ENCODE measurements at places on chromosomes 3 and 15. TPM values are rescaled to one million over a fixed set of nuclear protein-coding genes. Genes with fewer than 3 reads are reported as not detected.

- no peak for DNase-seq
These were observed 286.4 kb downstream of the UBE2E2 start for GRCh38 chr3:23489300-23490158.

DNA sequence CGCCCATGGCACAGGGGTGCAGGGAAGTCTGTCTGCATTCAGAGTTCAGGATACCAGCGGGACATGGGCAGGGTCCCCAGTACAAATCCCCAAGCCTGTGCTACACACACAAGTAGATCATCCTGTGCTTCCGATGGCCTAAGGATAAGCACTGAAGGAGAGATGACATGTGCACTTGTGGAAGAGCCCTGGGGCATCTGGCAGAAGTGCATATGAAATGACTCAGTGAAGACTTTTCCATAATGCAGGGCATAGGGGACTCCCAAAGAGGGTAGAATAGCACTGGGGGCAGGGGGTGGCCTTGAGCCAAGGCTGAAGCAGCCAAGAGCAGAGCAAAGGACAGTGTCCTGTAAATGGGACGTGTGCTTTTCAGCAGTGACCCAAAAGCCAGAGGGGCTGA, 22.9 kb downstream of the ADAMTS17 start:
- DNase-seq: no peak

DNA sequence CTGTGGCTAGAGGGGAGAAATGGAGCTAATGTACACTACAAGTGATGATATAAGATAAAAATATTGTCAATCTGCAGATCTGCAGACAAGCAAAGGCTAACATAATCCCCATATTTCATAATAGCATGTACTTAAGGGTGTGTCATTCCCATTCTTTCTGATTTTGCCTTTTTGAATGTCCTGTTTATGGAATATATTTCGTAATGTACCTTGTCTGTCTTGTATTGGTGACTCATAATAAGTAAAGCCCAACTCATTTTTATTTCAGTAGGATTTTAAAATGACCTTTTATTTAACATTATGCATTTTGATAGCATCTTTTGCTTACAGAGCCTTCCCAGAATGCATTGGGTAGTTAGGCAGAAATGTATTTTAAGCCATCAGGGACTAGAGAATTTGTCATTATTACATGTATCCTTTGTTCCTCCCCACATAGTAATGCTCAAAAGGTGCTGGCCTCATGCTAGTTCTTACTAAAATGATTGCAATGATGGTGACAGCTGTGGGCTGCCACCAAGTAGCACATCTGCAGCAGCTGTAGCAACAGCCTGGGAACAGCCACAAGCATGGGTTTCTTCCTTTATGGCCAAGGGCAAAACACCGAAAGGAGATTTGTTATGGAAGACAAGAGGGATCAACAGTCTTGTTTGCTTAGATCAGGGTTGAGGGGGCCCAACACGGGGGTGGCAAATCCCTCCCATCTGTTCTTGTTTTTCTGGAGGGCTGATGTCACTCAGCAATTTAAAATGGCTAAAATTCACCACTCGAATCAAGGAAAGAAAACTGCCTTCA, 188.5 kb downstream of the CADPS start:
- DNase-seq: no peak

RSRC1 gene
- total RNA-seq: 44.3 TPM

DNA sequence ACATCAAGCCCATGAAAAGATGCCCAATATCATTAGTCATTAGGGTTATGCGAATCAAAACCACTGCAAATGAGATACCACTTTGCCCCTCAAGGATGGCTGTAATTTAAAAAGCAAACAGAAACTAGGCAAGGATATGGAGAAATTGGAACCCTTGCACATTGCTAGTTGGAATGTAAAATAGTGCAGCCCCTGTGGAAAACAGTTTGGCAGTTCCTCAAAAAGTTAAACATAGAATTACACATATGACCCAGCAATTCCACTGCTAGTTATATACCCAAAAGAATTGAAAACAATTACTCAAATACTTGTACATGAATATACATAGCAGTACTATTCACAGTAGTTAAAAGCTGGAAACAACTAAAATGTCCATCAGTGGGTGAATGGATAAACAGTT, 186.8 kb upstream of the CGNL1 start:
- DNase-seq: no peak

DNA sequence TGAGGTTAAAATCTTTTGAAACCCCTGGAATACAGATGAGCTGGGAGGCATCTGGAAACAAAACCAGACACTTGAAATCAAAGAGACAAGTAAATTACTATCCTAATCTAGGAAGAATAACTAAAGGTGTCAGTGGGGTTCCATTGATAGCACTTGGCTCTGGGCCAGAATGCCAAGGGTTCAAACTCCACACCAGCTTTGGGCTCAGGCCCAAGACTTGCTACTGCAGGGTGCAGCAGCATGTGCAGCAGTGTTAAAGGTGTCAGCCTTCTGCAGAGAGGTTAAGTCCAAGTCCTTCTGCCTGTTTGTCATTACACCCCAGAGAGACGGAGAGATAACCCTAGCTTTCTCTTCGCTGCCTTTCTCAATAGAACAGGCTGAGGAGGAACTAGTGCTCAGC, 273.9 kb downstream of the TIGIT start:
- DNase-seq: no peak

DNA sequence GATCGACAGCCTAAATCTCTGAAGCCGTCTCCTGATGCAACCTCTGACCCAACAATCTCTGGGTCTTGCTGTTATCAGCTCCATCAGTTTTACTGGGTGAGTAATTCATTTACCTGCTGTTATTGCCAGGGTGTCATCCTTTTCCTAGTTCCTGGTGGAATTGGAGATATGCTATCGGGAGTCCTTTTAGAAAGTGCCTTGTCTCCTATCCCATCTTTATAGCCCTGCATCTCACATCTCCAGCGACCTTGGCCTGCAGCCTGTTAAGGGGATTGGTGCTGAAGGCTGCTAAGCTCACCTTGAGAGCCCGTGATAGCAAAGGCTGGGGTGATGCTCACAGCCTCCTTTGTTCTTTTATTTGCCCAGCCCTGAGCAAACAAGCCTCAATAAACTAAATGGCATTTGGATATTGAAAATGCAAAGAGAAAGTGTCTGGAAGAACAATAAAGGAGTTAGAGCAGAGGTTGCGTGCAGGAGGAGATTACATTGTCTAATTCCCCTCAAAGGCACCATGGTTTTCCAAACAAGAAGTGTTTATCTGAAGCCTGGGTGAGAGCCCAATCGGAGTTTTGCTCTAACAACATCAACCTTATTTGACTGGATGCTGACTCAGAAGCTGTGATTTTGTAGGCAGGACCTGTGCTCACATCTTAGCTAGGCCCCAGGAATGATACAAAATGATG, 101.8 kb downstream of the RPLP1 start:
- no peak for DNase-seq

DNA sequence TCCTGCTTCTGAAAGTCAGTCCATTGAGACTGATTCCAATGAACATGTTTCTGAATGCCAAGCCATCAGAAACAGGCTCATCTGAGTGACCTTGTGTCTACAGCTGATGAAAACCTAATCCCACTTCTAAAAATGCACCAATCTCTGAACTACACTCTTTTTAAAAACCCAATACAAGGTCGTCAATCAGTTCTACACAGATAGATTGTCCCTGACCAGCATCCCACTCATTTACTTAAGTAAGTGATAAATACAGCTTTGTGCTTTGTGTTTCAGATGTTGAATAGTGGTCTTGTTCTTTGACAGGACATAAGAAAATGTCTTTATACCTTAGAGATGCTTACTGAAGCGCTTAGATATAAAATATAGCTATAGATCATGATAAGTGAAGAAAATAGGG, 20.2 kb upstream of the SCG3 start:
- no peak for DNase-seq

DNA sequence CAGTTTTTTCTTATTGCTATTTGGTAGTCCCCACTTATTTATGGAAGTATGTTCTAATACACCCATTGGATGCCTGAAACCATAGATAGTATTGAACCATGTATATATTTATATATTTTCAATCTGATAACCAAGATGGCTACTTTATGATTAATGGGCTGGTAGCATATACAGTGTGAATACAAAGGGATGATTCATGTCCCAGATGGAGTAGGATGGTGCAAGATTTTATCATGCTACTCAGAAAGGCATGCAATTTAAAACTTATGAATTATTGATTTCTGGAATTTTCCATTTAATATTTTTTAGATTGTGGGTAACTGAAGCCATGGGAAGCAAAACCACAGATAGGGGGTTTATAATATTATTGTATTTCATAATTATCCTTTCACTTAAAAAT, 35.2 kb downstream of the AP4E1 start:
- DNase-seq: no peak

- DNase-seq: no peak
These were observed 901 bp upstream of the CLN6 start for GRCh38 chr15:68230157-68231100.

- no peak for DNase-seq
These were observed 338.2 kb upstream of the SLCO3A1 start for GRCh38 chr15:91515188-91515754.

ATP13A4 gene
- total RNA-seq: 0.80 TPM

DNA sequence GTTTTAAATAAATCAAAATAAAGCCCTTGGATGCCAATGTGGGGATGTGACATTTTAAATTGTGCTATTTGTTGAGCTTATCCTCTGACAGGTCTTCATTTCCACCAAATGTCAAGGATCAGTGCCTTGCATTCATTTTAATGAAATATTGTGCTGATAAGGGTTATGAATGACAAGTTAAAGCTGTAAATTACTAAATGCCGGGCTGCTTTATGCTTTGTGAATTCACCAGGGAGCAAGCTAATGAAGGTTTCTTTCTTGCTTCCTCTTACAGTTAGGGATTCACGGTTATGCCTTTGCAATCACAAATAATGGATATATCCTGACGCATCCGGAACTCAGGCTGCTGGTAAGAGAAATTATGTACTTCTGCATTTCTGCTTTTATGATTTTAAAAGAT, 81.7 kb downstream of the LRTM1 start:
- DNase-seq: no peak

ARID3B gene
- total RNA-seq: 5.8 TPM
